A549 treated with CpdA at 1 μM for 4 hours (cell line): ENCODE measurements at places on chromosomes 16 and 17. TPM values are rescaled to one million over a fixed set of nuclear protein-coding genes. Genes with fewer than 3 reads are reported as not detected.

Gene UMOD
- total RNA-seq = not detected in 5 replicates

Gene ADAD2
- total RNA-seq = not detected in 5 replicates

Gene KDM6B
- total RNA-seq = 13.8 to 23.8 TPM (median 15.1 TPM) in 5 replicates

Gene NUP88
- 76.8 to 117 TPM (median 93.6 TPM) in 5 replicates for total RNA-seq

Gene KRT12
- total RNA-seq = 0.08 TPM in 1 of 5 replicates, not detected in the others

Gene MEFV
- total RNA-seq = not detected in 5 replicates

Gene HOXB1
- not detected in 5 replicates for total RNA-seq

Gene SHMT1
- total RNA-seq = 40.5 to 51.2 TPM (median 45.2 TPM) in 5 replicates

Gene ERN2
- total RNA-seq = 0.03 TPM in 1 of 5 replicates, not detected in the others

Gene OR1G1
- not detected in 5 replicates for total RNA-seq

Gene CNGB1
- 0.07 to 0.38 TPM (median 0.12 TPM) in 5 replicates for total RNA-seq

Gene MPP3
- total RNA-seq = 17.2 to 18.7 TPM (median 18.2 TPM) in 5 replicates

Gene RASL10B
- 0.05 to 0.15 TPM (median 0.10 TPM) in 5 replicates for total RNA-seq

Gene CUEDC1
- total RNA-seq = 47.4 to 55.3 TPM (median 51.3 TPM) in 5 replicates

Gene SLC5A2
- 0.10 to 0.45 TPM (median 0.31 TPM) in 5 replicates for total RNA-seq

Gene PNMT
- not detected in 5 replicates for total RNA-seq

Gene CCL4
- not detected in 5 replicates for total RNA-seq

Gene CEP295NL
- 0.38 to 0.56 TPM (median 0.48 TPM) in 5 replicates for total RNA-seq

Gene GAS2L2
- total RNA-seq = 0.09 to 0.21 TPM (median 0.12 TPM) in 4 of 5 replicates, not detected in the other

Gene RHBDF1
- total RNA-seq = 19.8 to 32.1 TPM (median 28.4 TPM) in 5 replicates

Gene GGT6
- not detected in 5 replicates for total RNA-seq

Gene SEC14L1
- 37.4 to 49.6 TPM (median 42.5 TPM) in 5 replicates for total RNA-seq

Gene ENO3
- total RNA-seq = 48.2 to 65.0 TPM (median 54.7 TPM) in 5 replicates

Gene TP53TG3
- total RNA-seq = 0.49 to 1.1 TPM (median 0.63 TPM) in 4 of 5 replicates, not detected in the other

Gene COPS3
- 144 to 151 TPM (median 146 TPM) in 5 replicates for total RNA-seq

Gene CNTD1
- total RNA-seq = 0.08 to 0.27 TPM (median 0.25 TPM) in 3 of 5 replicates, not detected in the others

Gene P4HB
- 726 to 785 TPM (median 751 TPM) in 5 replicates for total RNA-seq

Gene ODF4
- not detected in 5 replicates for total RNA-seq

Gene PRCD
- 0.02 TPM in 1 of 5 replicates, not detected in the others for total RNA-seq

Gene KRTAP16-1
- total RNA-seq = not detected in 5 replicates
